Erythroblast (primary cell): ENCODE measurements at places on chromosomes 5 and 9.
A peak's percentile ranks its signal among the peaks of the same experiment; 100 is the strongest.

GRCh38 chr9:20603524-20604268 is 18.6 kb downstream of the MLLT3 start:
- no peak for DNase-seq

DNA sequence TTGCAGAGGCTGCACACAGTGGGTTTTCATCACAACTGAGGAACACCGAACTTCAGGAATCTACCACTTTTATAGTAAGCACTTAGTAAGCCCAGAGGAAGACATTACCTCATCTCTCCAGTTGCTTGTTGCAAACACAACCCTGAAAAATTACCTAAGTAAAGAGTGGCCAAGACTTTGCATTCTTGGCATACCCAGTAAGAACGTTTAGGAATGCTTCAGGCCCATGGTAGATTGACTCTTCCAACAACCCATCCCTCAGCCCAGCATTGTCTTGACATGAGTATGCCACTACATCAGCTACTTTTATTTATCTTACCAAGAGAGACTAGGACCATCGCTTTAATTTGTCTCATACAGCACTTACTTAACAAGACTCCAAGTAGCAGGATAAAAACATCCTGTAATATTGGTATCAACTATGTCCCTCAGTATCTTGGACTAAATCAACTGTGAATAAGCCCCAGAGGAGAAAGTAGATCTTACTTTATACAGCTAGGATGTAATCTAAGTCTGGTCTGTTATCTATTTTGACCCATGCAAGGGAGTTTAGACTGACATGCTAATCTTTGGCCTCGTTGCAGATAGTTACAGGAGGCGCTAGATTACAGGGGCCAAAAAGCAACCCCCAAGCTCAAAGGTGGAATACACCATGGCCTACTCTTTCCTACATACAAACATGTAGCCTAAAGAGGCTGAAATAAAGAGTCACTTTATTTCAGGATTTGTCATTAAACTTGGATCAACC is 114.9 kb downstream of the INVS start:
- peak; percentile 46 for DNase-seq

- no peak for DNase-seq
Observed at GRCh38 chr5:107282061-107282460, 388.7 kb downstream of the EFNA5 start.

- no peak for DNase-seq
Observed at GRCh38 chr9:69963803-69964202, 79.8 kb upstream of the MAMDC2 start.

DNA sequence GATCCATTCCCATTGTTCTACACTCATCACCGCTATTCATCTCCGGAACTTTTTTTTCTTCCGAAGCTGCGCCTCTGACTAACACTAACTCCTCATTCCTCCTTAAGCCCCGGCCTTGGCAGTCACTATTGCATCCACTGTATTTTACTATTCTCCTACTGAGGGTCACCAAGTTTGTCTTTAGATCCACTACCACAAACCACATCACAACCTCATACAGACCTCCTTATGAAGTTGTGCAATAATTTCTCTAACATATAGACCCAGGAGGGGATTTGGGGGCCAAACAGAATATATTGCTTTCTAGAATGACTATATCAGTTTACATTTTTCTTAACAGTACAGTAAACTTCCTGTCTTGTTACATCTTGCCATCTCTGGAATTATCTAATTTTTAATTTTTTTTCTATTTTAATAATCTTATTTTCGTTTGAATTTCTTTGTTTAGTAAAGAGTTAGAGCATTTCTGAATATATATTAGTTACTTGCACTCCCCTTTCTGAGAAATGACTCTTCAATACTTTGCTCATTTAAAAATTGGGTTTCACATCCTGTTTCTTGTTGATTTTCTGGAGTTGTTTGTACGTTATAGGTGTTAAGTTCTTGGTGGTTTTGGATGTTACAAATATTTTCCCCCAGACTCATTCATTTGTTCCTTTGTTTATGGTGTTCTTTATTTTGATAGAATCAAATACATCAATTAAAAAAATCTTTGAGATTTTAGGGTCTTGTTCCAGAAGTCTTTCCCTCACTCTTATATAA is 37.1 kb downstream of the DMRT2 start:
- no peak for DNase-seq

DNA sequence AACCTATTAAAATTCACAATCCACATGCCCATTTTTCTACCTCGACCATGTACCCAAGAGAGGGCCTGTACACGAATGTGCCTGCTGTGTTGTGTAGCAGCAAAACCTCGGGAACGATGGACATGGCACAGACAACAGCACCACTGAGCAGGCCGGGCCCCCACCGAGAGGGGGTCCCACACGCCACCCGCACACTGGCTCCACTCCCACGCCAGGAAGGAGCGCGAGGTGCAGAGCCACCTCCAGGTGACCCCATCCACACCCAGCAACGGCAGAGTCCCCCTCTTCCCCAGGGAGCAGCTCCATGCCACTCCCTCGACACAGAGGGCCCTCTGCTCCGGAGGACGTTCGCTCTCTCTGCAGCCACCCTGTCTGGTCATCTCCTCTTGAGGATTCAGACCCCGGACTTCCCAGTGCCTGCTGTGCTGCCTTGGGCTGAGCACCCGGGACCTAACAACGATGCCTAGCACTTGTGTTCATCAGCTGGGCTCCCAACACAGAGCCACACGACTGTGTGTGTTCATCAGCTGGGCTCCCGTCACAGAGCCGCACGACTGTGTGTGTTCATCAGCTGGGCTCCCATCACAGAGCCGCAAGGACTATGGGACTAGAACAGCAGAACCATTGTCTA is 25.3 kb upstream of the ADAMTS2 start:
- no peak for DNase-seq

DNA sequence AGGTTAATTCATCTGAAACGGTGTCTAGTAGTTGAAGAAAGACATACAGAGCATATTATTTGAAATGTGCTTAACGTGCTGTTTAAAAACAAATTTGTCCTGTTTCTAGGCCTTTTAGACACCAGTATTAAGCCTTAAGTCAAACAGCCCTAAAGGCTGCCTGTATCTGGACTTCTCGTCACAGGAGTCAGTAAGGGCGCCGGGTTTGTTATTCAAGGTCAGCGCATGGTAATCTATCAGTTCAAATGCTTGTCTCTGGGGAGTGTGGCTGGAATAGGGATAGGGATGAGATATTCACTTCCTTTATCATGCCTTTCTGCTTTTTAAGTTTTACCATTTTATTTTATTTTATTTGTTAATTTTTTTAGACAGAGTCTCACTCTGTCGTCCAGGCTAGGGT is 9.4 kb upstream of the CNOT6 start:
- no peak for DNase-seq

DNA sequence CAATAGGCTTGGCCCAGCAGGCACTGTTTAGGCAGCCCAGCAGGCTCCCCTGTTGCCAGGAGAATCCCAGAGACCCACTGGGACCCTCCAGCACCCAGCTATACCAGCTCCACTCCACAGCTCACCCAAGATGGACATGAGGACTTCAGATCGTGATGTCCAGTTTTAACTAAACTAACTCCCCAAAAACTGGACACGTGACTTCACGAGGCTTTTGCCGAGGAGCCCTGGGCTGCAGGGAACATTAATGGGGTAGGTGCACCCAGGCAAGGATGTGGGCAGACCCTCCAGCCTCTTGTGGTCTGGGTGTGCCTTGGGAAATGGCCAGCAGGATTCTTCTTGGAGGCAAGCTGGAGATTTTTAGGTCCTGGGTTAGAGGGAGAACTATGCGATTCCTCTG is 8.9 kb upstream of the NKD2 start:
- DNase-seq = no peak

- DNase-seq = no peak
Observed at GRCh38 chr5:146595088-146595487, 79.1 kb upstream of the GPR151 start.

DNA sequence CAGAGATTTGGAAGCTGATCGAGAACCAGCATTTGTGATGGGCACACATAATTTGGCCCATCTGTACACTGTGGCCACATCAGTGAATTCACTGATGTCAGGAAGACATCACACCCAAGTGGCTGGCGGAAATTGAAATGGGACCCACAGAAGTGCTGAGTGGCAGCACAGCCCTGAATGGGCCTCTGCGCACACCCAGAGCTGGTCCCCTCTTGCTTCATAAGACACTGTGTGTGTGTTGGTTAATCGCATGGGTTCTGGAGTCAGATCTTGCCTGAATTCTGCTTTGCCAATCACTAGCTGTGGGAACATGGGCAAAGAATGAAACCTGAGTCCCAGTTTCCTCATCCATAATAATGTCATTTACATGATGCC is 72.2 kb downstream of the PCSK5 start:
- no peak for DNase-seq

- no peak for DNase-seq
Observed at GRCh38 chr5:31656806-31657205, 17.9 kb downstream of the PDZD2 start.

DNA sequence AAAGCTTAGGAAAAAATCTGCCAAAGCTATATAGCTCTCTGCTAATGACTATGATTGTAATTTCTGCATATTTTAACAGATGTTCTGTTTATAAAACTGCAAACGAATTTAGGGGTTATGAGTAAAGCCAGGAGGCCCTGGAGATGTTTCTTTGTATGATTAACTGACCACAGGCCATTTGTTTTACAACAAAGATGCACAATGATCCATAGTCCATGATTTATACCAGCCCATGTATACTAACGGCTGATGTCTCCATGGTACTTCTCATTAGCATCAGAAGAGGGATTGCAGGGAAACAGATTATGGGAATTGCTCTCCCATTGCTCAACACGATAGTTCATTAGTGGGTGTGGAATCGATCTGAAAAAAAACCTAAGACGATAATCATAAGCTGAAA is 78.9 kb downstream of the PPP2R2B start:
- DNase-seq = no peak

GRCh38 chr5:80495891-80496290 is 8.0 kb downstream of the FAM151B start:
- no peak for DNase-seq

- DNase-seq = no peak
Observed at GRCh38 chr9:20713172-20713571, 29.1 kb downstream of the FOCAD start.

DNA sequence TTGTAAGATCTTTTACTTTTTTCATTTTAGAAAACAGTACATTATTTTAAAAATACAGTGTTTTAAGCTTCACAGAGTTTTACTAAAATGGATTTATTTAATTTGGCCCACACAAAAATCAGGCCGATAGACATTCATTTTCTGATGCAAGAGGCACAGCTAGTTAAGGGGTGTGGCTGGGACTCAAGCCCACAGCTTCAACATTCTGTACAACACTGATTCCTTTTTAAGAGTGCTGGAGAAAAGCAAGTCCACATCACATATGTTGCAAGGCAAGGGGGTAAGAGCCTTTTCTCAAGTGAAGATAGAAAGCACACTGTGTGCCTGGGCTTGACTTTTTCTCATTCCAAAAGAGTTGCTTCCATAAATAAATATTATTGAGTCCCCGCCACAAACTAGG is 195.9 kb downstream of the RFK start:
- DNase-seq = no peak

DNA sequence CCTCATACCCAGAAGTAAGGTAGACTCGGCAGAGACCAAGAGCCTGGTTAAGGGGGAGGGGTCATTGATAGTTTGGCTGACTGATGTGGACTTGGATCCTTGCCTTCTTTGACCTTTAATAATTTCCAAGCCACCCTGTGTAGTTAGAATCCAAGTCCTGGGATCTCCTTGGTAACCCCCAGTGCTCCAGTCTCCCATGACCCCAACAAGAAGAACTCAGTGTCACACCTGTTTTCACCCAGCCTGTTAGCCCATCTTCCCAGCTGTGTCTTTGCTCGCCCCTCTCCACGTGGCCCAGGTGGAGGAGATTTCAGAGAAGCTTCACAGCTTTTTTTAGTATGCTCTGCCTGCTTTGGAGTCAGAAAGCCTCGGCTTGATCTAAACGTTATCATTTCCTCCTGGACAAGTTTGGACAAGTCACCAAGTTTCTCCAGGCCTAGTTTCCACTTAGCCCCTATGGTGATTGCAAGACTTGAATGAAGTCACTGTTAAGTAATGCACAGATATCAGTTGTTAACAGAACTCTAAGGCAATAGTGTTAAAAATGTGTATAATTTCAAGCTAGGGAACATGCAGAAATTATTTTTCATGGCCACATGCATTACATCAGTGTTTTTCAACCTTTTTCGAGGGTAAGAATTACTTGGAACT is 170.0 kb downstream of the TMEM38B start:
- no peak for DNase-seq
